Naive thymus-derived CD4-positive, alpha-beta T cell (primary cell): ENCODE measurements at places on chromosomes 5 and 9.

GRCh38 chr9:29100762-29101161 is 1527.5 kb upstream of the C9orf72 start:
- DNase-seq = no peak

GRCh38 chr9:132609184-132609583 is 26.8 kb downstream of the BARHL1 start:
- no peak for DNase-seq

DNA sequence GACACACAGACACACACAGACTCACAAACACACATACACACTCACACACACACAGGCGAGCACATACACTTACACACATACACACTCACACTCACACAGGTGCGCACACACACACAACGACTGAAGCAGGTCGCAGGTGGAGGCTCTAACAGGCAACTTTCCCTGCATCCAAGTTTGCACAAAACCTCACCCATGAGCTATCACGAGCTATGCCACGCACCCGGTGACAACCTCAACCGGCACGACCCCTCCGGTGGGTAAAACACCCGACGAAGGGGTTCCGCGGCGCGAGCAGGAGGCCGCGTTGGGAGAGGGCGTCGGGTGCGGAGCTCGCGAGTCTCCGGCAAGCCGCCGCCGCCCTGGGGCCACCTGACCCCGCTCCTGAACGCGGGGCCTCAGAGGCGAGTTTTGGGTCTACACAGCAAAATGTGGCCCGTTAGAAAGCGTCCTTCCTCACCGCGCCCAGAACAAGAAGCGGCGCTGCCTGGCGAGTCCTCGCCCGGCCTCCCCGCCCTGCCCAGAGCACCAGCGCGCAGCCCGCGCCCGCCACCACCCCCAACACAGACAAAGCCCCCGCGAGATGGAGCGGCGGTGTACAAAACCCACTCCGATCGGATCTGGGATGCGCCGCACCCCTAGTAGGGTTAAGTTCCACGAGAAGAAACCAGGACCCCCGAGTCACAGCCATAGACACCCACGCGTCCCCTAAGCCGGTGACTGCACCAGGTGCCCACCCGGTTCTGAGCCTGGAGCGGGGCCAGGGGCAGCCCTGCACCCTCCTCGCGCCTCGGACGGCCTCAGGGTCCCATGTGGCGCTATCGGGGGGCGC is 665 bp downstream of the SLC6A3 start:
- no peak for DNase-seq

- DNase-seq = no peak
Observed at GRCh38 chr9:111399772-111400563, 69.9 kb upstream of the OR2K2 start.

DNA sequence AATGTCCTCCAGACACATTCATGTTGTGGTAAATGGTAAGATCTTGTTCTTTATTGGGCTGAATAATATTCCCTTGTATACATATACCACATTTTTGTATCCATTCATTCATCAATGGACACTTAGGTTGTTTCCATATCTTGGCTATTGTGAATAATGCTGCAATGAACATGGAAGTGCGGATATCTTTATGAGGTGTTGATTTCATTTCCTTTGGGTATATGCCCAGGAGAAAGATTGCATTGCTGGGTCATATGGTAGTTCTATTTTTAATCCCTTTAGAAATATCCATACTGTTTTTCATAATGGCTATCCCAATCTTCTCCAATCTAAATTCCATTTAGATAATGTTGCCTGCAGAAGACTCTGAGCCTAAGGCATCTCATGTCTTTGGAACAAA is 78.0 kb upstream of the TNC start:
- no peak for DNase-seq
